ENCODE measurements at places on chromosomes 2 and 18.

- no peak for DNase-seq
Measured at GRCh38 chr2:161370981-161371380, 45.1 kb upstream of the TBR1 start.

DNA sequence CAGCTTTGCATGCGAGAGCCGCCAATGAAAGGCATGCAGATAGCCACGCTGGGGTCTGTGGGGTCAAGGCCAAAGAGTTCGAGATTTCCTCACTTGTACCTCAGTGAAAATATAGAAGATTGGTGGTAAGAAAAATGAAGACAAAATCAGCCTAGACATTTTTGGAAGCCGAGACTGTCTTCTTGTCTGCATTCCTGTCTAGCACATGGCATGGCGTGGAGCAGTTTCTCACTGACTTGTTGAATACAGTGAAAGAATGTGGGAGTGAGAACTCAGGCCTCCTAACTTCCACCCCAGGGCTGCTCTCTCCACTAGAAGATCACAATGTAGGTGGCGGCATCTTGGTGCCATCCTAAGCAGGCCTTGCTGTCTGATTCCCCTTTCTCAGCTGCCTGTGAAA is 740.8 kb upstream of the HS6ST1 start:
- DNase-seq: no peak

DNA sequence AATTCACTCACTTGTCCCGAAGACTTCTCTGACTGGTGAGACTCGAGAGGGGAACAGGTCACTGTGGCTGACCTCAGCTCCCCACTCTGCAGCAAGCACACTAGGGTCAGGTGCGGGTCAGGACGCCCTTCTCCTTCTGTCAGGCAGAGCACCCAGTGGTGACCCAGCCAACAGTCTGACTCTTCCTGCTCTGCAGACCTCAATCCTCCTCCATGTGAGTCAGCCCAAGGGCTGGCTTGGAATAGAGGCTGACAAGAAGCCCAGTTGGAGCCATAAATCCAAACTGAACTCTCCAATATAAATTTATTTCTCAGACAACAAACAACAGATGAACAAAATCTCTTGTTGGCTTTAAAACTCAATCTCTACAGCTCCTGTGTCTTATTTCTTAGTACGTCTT is 253.1 kb downstream of the SH3BP4 start:
- DNase-seq: no peak

- no peak for DNase-seq
Measured at GRCh38 chr18:25534401-25534800, 182.4 kb upstream of the ZNF521 start.

DNA sequence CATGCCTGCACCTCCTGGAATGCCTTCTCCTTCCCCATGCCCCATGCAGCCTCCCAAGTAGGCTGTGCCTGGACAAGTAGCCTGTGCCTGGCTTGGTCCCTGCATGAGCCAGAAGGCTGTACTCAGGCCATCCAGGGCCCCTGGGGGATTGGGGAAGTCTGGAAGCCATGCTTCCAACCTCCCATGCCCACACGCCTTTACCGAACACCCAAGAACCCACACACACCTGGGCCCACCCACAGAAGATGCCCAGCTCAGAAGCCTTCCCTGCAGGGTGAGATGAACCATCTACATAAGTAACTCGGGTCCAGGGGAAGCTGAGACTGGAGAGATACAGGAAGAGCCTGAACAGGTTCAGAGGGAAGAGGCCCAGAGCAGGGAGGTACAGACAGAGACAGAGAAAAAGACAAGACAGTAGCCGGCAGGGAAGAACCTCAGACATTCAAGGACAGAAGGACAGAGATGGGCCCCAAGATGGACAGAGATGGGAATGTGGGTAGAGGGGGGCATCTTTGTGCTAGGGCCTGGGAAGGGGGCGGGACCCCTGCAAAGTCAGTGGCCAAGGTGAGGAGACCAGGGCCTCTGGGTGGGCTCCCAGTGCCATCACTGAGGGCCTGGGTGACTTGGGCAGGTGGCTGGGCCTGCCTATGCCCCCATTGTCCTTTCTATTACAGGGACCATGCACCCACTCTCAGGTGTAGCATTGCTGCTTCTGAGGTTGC is 4.3 kb downstream of the BIN1 start:
- DNase-seq: no peak

GRCh38 chr2:159677654-159678053 is 34.7 kb upstream of the MARCHF7 start:
- DNase-seq: peak; percentile 22

- DNase-seq: no peak
Measured at GRCh38 chr2:235383272-235383843, 110.5 kb upstream of the AGAP1 start.

DNA sequence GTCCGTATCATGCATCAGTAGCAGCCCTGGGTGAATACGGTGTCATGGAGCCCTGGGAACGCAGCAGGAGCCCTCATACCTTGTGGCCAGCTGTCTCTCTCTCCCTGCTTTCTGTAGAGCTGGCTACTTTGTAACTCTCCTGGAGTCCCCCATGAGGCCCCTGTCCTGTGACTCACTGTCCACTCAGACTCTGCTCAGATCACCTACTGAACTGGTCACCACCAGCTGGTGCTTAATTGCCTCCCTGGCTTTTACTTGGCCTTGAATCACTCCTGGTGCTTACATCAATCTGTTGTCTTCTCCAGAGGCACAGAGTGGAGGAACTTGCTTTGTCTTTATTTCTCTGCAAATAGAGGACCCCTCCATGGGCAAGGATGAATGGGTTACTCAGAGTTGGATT is 172.7 kb downstream of the HRH4 start:
- DNase-seq: peak; percentile 64

GRCh38 chr2:188902901-188903491 is 71.2 kb upstream of the COL3A1 start:
- no peak for DNase-seq

GRCh38 chr2:101089942-101090799 is 61.0 kb downstream of the TBC1D8 start:
- no peak for DNase-seq

DNA sequence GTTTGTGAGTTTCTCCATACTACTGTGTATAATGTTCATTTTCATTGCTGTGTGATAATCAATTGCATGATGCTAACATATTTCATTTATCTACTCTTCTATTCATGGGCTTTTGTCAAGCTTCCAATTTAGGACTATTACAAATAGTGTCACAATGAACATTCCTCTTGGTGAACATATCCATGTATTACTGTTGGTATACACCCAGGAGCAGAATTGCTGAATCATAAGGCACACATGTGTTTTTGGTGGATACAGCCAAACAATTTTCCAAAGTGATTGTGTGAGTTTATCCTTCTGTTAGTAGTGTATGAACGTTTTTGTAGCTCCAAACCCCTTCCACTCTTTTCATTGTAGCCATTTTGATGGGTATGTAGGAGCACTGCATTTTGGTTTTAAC is 101.6 kb upstream of the COPS8 start:
- DNase-seq: no peak

DNA sequence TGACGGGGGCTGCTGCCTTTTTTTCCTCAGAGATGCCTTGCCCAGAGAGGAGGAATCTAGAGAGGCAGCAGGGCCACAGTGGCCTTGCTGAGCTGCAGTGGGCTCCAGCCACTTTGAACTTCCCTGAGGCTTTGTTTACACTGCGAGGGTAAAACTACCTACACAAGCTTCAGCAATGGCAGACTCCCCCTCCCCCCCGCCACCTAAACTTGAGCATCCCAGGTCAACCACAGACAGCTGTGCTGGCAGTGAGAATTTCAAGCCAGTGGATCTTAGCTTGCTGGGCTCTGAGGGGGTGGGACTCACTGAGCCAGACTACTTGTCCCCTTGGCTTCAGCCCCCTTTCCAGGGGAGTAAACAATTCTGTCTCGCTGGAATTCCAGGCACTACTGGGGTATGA is 11.8 kb downstream of the SYT4 start:
- no peak for DNase-seq

DNA sequence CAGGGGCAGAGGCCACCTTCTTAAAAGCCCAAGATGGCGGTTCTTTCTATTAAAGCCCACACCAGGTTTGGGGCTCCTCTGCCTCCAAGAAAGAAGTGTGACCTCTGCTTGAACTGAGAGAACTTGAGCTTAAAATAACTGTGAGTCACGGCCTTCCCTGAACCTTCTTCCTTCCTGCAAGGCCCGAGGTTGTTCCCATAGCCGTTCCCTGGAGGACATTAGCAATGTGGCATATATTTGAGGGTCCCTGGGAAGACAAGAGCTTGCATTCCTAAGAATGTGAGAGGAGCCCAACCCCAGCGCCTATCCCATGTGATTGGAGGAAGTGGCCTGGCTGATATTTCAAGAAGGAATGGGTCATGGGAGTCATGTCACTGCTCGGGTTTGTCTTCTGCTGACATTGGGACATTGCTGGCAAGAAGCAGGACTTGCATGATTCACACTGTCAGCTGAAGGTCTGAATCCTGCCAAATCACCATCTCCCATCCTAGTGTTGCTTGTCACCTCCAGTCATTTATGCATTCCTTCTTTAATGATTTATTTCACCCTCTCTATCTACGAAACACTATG is 168.1 kb downstream of the TRIB2 start:
- no peak for DNase-seq

GRCh38 chr18:3960142-3960541 is 495.0 kb downstream of the DLGAP1 start:
- DNase-seq: no peak
